Lung (tissue), 17 donors: ENCODE measurements at places on chromosomes 16 and 17. TPM values are rescaled to one million over a fixed set of nuclear protein-coding genes. Genes with fewer than 3 reads are reported as not detected.

Gene SEPTIN12
- total RNA-seq = not detected

Gene CA4
- 57.3 TPM for total RNA-seq

- DNase-seq = peak; percentile 60
Observed at GRCh38 chr17:48624544-48625494, 1.3 kb downstream of the HOXB9 start.

Gene YPEL2
- total RNA-seq = 14.3 TPM
